ENCODE measurements at places on chromosomes 5 and 9.
A peak's percentile ranks its signal among the peaks of the same experiment; 100 is the strongest.

- DNase-seq, result no peak
Measured at GRCh38 chr9:677461-678097, 163.9 kb upstream of the DMRT1 start.

DNA sequence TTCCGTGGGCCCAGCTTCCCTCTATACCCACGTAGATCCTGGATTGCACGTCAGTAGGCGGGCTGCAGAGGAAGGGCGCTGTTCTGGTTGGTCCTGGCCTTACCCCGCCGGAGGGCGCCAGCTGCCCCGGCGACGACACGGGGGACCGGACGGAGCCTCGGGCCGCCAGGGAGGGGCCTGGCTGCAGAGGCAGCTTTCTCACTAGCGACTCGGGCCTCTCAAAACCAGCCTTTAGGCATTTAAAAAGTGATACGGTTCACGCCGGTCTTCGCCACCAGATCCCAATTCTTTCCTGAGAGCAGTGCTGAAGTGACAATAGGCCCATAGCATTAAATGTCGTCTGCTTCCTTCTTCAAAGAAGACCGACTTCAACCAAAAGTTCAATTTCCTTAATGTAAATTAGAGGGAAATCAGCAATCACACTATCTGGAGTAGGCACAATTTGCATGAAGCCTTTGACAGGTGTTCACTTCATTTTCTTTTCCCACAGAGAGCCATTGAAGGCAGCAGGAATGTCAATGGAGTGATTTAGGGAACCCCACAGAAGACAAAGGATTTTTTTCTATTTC lies 17.6 kb upstream of the UBE2D2 start:
- peak; percentile 44 for DNase-seq

DNA sequence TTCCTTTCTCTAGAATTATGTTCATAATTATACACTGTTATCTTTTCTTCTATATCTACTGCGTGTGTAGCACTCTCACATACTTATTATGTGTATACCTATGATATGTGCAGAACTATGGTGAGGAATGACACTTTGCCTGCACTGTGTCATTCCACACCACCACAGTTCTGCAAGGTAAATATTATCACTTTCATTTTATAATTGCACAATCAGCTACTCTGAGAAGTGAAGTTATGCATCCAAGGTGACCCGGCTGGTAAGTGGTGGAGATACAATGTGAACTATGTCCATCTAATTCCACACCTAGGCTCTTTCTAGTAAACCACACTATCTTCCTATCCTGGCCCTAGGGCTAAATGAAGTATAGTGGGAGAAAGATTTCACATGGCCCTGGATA lies 170.1 kb upstream of the ATP10B start:
- no peak for DNase-seq

DNA sequence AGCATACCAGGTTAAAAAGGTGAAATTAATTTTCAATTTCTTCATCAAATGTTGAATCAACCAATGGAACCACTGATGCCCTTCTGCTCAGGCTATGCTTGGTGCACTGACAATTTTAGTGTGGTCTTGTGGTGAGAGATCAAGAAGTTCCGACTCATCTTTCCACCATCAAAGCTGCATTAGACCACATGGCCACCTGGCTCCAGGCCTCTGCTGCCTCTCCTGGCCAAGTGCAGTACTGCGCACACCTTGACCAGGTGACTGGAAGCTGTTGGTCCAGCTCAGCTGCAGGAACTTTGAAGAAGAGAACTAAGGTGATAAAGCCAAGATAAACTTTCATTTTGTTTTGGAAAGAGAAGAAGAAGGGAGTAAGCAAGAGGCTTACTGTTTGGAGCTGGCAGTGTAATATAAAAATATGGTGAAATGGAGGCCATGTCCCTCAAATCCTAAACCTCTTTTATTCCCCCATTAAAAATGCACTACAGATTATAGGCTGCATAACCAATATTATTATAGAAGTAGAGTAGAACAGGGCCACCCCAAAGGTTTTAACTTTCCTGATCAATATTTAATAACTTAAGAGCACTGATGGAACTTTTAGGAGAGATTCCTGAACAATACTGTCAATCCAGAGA lies 315.5 kb upstream of the C9orf72 start:
- peak; percentile 26 for DNase-seq

- DNase-seq, result no peak
Measured at GRCh38 chr5:96633820-96634219, 28.4 kb upstream of the CAST start.

DNA sequence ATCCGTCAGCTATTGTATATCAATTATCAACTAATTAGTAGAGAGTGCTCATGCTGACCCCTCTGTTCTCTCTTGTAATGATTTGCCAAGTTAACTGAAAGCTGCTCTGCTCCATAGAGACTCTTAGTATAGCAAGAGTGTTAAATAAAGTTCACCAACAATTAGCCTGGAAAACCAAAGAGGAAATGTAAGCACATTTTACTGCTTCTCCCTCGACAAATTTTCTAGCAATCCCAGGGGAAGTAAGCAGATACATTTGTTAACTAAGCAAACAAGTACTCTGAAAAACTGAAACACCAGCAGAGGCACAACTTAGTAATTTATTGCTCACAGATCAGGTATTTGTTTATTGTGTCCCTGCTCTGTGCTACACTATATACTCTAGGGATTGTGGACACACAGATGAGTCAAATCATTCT lies 162.2 kb downstream of the GLIS3 start:
- DNase-seq, result no peak

- no peak for DNase-seq
Measured at GRCh38 chr5:56674441-56674840, 140.9 kb upstream of the MAP3K1 start.

DNA sequence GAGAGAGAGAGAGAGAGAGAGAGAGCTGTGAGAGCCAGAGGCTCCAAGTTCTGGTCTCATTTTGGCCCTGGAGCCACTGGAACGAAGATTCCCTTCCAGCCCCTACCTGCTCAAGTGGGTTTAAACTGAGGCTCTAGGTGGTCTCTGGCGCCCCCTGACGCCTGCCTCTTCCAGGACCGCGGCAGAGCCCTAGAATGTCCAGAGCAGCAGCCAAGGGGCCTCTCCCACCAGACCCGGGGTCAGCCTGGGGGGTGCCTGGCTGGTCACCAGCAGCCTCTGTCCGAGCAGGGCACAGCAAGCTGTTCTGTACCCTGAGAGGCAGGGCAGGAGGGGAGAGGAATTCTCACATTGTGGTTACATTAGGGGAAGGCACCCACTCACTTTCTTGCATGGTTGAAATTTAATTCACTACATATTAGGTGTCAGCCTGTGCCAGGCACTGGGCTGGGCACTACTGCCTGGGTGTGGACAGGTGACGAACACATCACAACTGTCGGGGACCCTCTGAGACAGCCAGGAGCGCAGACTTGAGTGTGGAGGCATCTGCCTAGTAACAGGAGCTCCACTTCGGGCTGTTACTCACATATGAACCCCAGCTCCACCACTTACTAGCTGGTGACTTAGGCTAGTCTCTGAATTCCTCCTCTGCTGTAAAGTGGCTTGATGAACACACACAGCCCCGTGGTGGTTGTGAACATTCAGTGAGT lies 44.5 kb downstream of the AMBP start:
- DNase-seq, result no peak

DNA sequence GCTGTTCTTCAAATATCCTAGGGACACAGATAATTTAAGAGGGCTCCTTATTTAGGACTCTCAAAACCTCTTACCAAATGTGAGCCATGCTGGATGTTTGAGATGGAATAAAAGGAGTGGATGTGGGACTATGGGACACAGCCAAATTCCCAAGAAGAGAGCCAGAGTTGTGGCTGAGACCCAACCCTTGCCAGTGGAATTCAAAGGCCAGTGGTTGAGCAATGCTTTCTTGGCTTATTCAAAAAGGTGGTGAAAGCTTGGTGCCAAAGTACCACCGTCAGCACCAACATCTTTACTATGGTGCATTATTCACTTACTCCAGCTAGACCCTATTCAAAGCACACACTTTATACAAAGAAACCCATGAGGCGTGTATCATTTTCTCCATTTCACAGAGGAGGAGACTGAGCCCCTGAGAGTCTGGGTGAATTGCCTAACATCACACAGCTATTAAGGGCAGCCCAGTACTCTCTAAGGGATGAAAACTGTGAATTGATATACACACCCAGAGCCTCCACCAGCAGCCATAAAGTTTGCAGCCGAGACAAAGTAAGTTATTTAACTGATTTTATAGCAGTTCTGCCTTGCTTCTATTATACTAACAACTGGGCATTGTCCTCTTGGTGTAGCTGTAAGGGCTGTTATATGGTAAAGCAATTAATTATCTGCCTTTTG lies 391.7 kb downstream of the ACTL7B start:
- no peak for DNase-seq

DNA sequence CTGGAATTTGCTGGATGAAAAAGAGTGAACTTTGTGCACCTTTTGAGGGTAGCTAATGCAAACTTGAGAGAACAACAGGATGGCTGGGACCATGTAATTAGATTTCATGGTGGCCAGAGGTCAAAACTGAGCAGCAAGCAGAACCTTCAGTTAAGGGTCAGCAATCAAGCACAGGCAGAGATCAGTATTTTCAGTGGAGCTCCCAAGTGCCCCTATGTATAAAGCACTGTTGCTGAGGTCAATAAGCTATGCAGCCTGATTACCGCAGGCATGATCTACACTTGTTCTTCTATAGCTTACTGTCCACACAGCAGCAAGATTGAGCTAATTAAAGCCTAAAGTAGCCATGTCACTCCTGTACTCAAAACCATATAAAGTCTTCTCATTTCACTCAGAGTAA lies 62.1 kb upstream of the TMC1 start:
- DNase-seq, result no peak

- DNase-seq, result no peak
Measured at GRCh38 chr9:132743931-132744479, 73.7 kb downstream of the GTF3C4 start.

DNA sequence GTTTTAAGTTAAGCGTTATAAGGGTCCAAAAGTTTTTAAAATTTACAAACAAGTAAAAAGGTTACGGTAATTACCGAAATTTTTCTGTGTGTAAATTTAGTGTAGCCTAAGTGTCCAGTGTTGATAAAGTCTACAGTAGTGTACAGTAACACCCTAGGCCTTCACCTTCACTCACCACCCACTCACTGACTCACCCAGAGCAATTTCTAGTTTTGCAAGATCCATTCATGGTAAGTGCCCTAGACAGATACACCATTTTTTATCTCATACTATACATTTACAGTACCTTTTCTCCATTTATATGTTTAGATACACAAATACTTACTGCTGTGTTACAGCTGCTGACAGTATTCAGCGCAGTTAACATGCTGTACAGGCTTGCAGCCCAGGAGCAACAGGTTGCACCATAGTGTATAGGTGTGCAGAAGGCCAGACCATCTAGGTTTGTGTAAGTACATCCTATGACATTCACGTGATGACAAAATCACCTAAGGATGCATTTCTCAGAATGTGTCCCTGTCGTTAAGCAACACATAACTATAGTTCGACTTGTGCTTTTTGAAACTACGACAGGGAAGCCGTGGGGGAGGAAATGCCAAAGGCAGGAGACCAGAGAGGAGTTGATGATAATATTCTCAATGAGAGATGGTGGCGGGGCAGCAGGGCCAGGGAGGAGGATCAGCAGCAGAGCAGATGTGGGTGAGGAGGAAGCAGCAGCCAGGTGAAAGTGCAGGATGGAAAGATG lies 48.6 kb downstream of the PSMB7 start:
- DNase-seq, result no peak

- no peak for DNase-seq
Measured at GRCh38 chr5:101103874-101104273, 200.8 kb upstream of the ST8SIA4 start.

DNA sequence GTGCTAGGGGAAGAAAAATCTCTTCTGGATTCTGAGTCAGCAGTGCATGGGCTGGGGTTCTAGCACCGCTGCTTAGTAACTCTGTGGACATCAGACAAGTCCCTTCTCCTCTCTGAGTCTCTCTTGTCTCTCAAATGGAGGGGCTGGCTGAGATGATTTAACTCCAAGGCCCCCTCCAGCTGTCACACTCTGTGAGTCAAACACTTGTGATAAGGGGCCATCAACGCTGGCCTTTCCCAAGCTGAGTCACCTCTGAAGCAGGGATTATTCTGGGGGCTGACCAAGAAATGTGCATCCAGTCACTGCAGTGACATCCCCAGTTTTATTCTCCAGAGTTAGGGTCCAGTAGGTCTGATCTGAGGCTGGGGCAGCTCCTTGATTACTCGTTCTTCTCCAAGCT lies 110.4 kb upstream of the ZNF462 start:
- DNase-seq, result no peak

GRCh38 chr5:130164966-130165365 lies 260.7 kb downstream of the CHSY3 start:
- DNase-seq, result no peak

DNA sequence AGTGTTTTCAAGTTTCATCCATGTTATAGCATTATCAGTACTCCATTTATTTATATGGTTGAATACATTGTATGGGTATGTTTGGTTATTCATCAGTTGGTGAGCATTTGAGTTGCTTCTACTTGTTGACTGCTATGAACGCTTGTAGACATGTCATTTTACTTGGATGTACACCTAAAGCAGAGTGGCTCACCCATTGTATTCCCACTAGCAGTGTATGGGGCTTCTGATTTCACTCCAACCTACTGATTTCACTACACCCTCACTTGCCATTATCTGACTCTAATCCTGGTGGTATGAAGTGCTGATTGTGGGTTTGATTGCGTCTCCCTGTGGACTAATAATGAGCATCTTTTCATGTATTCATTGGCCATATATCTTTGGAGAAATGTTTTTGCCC lies 9.5 kb downstream of the NPM1 start:
- no peak for DNase-seq

DNA sequence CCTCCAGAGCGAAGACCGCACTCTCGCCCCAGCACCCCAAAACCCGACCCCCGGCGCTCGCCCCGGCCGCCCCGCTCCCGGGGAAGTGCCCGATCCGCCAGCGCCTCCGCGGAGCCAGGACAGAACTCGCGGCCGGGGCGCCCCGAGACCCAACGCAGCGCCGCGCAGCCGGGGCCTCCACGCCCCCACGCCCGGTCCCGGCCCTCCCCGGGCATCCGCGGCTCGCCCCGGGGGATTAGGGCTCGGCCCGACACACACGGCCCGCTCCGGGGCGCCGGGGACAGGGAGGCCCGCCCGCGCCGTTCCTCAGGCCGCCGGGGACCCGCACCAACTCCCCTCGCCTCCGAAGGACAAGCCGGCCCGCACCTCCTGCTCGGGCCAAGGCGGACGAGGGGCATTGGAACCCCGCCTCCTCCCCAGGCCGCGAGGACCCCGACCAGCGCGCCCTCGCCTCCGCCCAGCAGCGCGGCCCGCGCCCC lies 544 bp downstream of the FNBP1 start:
- peak; percentile 46 for DNase-seq

DNA sequence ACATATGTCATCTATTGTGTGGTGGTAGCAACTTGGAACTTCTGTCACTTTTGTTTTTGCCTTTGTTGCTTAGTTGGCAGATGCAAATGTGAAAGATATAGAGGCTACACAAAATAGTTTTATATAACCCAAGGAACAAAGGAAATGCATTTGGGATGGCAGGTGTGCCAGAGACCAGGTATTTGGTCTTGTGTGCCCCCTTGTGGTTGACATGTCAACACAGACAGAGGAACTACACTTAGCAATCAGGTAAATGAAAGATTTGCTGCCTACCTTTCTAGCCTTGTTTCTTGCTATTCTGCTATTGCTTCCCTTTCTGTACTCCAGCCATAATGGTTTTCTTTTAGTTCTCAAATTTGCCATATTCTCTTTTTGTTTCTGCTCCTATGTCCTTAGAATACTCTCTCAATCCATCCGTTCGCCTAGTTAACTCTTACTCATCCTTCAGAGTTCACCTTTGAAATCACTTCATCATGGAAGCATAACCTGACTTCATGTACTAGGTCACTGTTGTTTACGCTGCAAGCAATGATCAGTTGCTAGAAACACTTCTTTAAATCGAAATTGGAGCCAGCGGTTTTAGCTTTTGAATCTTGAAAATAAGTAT lies 119.5 kb downstream of the TRPM3 start:
- no peak for DNase-seq

GRCh38 chr9:20564650-20565049 lies 57.6 kb downstream of the MLLT3 start:
- no peak for DNase-seq

Measured in activated naive CD4-positive, alpha-beta T cell treated with anti-CD3 and anti-CD28 coated beads, Interleukin-2, amount 50 U/mL, for 16 hours (primary cell).